Fibroblast of skin of left biceps (primary cell): ENCODE measurements at places on chromosomes 7 and 10.
A peak's percentile ranks its signal among the peaks of the same experiment; 100 is the strongest.

- no peak for DNase-seq
These were observed at the start of gene ARHGAP22 for GRCh38 chr10:48604991-48605508. Gene ARHGAP22, minus strand, starts transcription at chr10:48605073. Its CDS starts 277 bp downstream, at chr10:48604796.

- DNase-seq, result no peak
These were observed 36.3 kb downstream of the CALML3 start for GRCh38 chr10:5560817-5561703.

- DNase-seq, result no peak
These were observed 9.4 kb downstream of the MPP7 start for GRCh38 chr10:28293236-28294168.

DNA sequence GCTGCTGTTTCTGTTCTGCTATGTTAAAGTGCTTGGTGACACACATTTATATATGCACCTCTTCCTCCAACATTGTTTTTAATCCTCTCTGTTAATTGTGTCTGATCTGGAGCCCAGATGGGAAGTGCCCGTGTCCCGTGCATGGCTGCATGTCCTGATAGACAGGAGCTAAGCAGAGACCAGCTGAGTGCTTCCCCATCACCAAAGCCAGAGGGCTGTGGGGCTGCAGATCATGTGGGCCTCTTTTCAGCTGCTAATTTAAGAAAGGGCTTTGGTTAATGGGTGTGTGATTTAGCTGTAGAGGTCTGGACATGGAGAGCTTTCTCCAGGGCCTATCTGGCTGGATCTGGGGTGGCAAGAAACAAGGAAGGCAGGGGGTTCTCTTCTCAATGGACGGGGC, 96.5 kb upstream of the NPS start:
- DNase-seq, result no peak

- DNase-seq, result no peak
These were observed 138.1 kb upstream of the LAMB4 start for GRCh38 chr7:108268200-108268820.

DNA sequence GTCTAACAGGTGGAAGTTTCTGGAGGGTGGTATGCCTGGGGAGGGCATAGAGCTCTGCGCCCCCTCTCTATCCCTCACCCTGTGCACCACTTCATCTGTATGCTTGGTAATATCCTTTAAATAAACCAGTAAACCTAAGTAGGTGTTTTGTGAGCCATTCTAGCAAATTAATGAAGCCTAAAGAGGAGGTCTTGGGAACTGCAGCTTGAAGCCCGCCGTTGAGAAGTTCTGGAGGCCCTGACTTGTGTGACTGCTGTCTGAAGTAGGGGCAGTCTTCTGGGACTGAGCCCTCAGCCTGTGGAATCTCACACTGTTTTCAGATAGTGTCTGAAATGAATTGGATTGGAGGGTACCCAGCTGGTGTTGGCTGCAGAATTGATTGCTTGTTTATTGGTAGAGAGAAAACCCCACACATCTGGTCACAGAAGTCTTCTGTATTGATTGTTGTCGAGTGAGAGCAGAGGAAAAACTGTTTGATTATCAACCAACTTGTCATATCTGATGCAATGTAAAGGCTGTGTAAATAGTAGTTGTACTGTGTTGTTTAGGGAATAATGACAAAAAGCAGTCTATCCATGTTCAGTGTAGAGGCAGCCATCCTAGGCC, 4.7 kb downstream of the CRCP start:
- no peak for DNase-seq

DNA sequence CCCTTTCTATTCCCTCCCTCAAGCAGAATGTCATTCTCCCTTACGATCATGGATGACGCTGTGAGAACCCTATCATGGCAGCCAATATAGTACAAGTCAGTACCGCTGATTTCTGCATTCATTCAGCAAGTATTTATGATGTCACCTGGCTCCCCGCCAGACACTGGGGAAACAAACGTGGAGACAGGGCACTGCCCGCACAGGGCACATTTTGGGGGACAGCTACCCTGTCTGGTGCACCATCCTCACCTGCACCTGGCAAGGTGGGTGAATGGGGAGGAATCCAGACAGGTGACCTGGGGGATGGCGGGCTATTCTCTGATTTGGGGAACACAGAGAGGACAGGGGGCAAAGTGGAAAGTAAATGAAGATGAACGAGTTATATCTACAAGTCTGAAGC, 28.4 kb downstream of the MKI67 start:
- DNase-seq, result no peak

DNA sequence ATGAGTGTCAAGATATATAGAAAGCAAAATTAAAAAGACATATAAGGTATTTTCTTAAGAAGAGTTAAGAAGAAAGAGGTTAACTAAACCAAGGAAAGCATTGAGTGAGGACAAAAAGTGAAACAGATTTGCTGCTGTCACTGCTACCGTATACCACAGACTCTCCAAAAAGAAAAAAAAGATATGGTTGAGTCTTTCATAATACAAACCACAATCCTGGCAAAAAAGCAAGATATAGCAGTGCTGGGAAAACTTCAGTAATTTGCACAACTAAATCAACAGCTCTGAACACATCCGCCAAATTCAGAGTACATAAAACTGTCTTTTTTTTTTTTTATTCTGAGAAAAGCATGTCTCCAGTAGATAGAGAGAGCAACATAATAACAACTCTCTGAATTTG, 114.7 kb downstream of the ETV1 start:
- DNase-seq, result peak; percentile 75

DNA sequence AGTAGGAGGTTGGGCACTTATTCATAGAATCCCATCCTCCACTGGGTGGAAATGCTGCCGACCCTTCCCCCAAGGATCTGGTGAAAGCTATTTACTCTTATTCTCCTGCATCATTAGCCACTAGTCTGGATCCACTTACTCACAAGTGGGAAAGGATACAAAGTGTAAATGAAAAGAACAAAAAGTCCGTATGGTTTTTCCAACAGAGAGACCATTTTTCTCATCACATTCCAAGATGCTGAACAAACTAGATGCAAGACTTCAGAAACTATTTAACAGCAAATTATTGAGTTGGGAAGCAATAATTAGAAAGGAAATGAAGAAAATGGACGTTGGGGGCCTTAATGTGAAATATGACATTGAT, 242.4 kb upstream of the GLI3 start:
- DNase-seq, result peak; percentile 28

GRCh38 chr7:47782022-47782421, 166.2 kb downstream of the PKD1L1 start:
- peak; percentile 62 for DNase-seq

DNA sequence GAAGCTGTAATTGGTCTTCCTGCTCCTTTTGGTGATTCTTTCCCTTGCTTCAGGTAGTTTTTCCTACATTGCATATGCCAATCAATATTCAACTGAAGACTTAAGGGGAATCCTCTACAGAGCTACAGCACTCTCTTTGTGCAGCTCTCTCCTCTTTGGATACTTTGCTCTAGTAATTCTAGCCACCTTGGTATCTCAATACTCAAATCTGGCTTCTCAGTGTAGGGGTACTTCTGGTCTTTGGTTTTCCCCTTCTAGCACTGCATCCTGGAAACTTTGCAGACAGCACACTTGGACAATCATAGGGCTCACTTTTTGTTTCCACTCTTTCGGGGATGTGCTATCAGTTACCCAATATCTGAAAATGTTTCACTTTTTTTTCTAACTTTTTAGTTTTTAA, 9.9 kb downstream of the PHTF2 start:
- DNase-seq, result no peak

DNA sequence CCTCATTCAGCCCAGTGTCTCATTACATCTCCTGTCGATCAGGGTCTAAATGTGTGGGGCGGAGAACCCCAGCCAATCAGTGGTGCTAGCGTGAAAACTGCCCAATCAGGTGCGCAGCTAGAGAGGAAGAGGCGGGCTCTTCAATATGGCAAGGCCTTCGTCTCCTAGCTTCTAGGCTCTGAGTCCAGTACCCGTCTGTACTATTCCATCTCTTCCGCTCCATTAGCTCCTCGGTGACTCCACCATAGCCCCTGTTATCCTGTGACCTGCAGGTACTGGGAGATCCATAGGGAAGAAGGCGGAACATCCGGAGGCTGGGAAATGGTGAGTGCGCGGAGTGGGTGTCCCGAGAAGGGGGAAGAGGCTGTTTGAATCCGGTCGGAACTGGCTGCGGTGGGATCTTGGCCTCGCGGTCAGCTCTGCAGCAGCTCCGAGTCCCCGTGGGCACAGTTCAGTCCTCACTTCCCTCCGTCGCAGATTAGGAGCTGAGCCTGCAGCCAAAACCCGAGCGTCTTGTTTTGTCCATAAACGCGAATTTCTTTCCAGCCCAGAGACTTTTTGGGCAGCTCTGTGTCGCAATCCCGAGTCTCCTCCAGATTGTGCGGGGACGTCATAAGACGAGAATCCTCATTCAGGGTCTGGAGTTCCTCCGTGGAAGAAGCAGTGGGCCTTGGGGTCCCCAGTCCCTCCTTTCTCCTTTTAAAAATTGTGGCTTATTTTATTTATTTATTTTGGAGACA, at the start of gene ZNF727:
TSS of gene ZNF727 (plus strand) at position 134 of the 740 bp plus-strand sequence. CDS start at position 322, 188 bp downstream.
- no peak for DNase-seq

GRCh38 chr10:112447620-112447928, 559 bp downstream of the VTI1A start:
- DNase-seq, result no peak
